Activated CD4-positive, alpha-beta T cell treated with anti-CD3 and anti-CD28 coated beads, Interleukin-2, amount 10 ng/mL, durations not matched to agents 7 days and 5 days (primary cell): ENCODE measurements at places on chromosomes 2 and 18. TPM values are rescaled to one million over a fixed set of nuclear protein-coding genes. Genes with fewer than 3 reads are reported as not detected.

- no peaks in the 10 kb centered on the region for H3K4me1 ChIP-seq
- no peaks in the 10 kb centered on the region for H3K36me3 ChIP-seq
- H3K27me3 ChIP-seq, result no peaks in the 10 kb centered on the region
- DNase-seq, result peak; percentile 10
Observed at GRCh38 chr2:188524519-188525113, 232.9 kb downstream of the GULP1 start.

GRCh38 chr2:240280621-240281020 is 140.2 kb upstream of the OTOS start:
- no peak for DNase-seq
- no peaks in the 10 kb centered on the region for H3K36me3 ChIP-seq
- H3K4me1 ChIP-seq, result no peaks in the 10 kb centered on the region
- no peak overlapping the region for H3K4me3 ChIP-seq
- no peak overlapping the region for H3K27ac ChIP-seq
- peaks cover 51% of the 10 kb centered on the region for H3K27me3 ChIP-seq

- H3K27me3 ChIP-seq, result peaks cover 60% of the 10 kb centered on the region
- peaks cover 12% of the 10 kb centered on the region for H3K4me1 ChIP-seq
- H3K4me3 ChIP-seq, result no peak overlapping the region
- no peak overlapping the region for H3K27ac ChIP-seq
- DNase-seq, result no peak
Observed at GRCh38 chr2:58347810-58348209, 106.7 kb upstream of the FANCL start.

GRCh38 chr18:11502368-11502767 is 107.0 kb upstream of the SLC35G4 start:
- no peaks in the 10 kb centered on the region for H3K4me1 ChIP-seq
- no peak for DNase-seq
- no peak overlapping the region for H3K27ac ChIP-seq
- peaks cover 13% of the 10 kb centered on the region for H3K27me3 ChIP-seq

DNA sequence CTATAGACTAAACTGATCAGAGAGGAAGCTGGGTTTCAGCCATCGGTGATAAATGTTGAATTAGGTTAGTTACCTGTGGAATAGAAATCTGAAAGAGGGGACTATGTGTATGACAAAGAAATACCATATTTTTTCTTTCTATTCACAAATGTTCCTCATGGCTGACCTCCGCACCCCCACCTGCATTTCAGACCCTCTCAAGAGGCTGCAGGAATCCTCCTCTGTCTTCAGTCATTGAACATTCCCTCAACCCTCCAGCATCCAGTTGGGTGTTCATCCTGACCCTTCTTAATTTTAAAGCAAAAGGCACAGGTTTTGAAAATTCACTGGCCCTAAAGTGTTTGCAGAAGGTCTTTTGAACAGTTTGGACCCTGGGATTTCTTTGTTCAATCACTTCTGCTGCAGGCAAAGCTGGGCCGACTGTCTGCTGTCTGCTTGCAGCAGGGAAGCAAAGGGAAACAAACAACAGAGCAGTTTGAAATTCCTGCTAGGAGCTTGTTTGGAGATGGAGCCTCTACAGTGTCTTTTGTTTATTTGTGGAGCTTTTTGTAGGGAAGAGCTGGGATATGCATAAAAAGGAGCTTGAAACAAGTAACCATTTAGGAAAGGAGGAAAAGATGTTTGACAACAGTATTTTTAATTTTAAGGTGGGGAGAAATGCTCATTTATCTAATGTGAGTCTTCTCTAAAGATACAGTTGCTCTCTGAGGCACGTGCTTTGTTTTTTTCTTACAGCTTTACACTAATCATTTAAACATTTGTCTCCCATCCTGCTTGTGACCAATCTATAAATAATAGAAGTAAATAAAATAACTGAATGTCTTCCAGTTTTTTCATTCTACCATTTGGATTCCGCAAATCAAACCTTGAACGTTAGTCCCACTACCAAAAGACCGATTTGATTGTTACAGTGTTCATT is 213.3 kb upstream of the MMADHC start:
- no peak overlapping the region for H3K27ac ChIP-seq
- H3K27me3 ChIP-seq, result no peaks in the 10 kb centered on the region
- DNase-seq, result no peak
- H3K4me1 ChIP-seq, result no peaks in the 10 kb centered on the region
- no peaks in the 10 kb centered on the region for H3K36me3 ChIP-seq

ST8SIA3 gene
- not detected for total RNA-seq

LOXHD1 gene
- total RNA-seq, result 0.25 TPM

KYNU gene
- not detected for total RNA-seq
